ENCODE measurements at places on chromosomes 6 and 20.

DNA sequence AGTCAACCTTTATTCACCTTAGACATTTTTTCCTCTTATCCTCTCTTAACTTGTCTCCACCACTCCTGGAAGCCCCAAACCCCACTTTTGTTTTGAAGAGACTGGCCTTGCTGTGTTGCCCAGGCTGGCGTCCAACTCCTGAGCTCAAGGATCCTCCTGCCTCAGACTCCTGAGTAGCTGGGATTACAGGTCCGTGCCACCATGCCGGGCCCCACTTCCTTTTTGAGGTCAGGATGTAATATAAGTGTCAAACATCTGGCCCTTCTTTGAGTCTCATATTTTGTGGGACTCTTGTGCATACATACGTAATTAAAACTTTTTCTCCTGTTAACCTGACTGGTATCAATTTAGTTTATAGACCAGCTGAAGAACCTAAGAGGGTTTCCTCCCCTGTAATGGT lies 1.4 kb upstream of the CDK19 start:
- DNase-seq = no peak

DNA sequence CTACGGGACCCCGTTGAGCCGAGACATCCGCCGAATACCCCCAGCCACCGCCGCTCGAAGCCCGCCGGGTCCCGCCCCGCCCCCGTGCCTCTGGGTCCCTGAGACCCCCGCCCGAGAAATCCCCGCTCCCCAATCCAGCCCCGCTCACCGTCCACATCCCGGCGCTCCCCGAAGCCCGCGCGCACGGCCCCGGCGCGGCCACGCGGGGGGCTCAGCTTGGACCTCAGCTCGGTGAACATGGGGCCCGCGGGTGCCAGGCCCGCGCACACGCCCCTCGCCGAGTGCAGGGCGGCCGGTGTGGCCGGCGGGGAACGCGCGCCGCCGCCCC lies 249 bp downstream of the SAMD10 start:
- no peak for DNase-seq

DNA sequence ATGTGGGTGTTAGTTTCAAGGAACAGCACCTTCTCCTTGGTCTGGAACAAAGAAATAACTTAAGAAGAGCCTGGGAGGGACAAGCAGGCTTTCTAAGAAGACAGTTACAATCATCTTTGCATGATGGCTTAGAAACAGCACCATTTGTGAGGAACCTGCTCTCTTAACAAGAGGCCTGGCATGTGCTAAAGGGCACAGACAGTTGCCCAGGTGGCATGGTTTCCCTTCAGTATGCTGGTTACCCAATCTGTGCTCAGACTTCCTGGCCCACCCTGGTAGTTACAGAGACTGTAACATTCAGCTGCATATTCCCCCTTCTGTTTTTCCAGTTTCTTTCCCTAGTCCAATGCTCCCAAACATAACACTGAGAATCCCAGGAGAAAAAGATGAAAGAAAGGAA lies 84.0 kb downstream of the CHD6 start:
- DNase-seq = no peak

DNA sequence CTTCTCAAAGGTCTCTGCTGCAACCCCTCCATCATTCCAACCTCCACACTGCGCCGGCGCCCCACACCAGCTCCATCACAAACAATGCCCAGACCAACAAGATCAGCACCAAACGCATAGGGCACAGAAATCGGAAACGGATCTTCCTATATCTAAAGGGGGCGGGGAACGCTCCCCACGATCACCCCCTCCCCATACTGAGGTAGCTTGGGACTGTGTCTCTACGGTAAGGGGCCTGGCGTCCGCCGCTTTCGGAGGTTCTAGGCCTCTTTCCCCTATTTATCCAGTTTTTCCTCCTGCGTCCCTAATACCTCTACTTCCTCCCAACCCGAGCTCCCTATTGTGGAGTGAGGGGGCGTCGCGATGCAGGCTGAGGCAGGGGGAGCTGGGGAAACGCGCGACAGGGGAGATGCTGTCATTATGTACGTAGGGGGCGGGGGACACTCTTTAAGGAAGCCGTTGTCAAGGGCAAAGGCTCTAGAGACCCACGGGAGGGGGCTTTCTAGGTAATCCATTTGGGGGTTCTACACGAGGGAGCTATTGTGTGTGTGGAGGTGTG lies 909 bp downstream of the DNAAF9 start:
- no peak for DNase-seq

- DNase-seq = no peak
Observed at GRCh38 chr20:1353956-1354355, 25.0 kb upstream of the SDCBP2 start.

- DNase-seq = no peak
Observed at GRCh38 chr6:13362412-13362811, 34.1 kb upstream of the TBC1D7 start.

- DNase-seq = no peak
Observed at GRCh38 chr6:50891290-50891689, 72.6 kb downstream of the TFAP2B start.

- DNase-seq = no peak
Observed at GRCh38 chr6:130779658-130780033, 47.6 kb upstream of the SMLR1 start.

- no peak for DNase-seq
Observed at GRCh38 chr6:135627092-135627715, 129.7 kb upstream of the AHI1 start.

- no peak for DNase-seq
Observed at GRCh38 chr6:98657764-98658163, 176.6 kb upstream of the POU3F2 start.

- DNase-seq = no peak
Observed at GRCh38 chr6:75317503-75318206, 33.1 kb upstream of the TMEM30A start.

DNA sequence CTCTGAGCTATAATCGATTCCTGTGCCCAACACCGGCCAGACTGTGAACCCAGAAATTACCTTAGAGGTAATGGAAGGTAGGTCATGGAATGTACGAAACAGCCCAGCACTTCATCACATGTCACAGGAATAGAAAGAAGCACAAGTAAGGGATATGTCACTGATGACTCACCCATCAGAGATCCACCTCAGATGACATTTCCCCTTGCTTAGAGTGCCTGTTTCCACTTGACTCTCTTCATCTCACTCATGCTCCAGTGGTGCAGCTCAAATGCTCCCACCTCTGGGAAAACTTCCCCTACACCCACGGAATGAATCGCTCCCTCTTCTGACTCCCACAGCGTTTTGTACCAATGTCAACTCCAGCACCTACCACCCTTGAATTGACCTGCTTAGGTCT lies 381.6 kb upstream of the CNR1 start:
- DNase-seq = no peak

- no peak for DNase-seq
Observed at GRCh38 chr20:9492067-9492466, 22.3 kb upstream of the LAMP5 start.

DNA sequence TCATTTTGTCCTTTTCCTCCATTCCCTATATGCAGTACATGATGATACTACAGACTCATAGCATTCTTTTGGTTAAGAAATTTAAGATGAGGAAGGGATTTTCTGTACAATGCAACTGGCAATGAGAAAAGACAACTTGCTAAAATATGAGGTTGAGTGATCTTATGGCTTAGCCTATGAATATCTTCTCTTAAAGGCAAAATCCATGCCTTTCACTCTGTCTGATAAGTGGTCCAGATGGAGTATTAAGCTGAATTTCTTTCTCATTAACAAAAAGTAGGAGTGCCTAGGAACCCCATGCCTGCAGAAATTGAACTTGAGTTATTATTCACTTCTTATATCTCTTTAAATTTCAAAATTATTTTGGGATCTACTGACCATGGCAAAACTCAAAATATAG lies 135.3 kb downstream of the GRIK2 start:
- no peak for DNase-seq

Data from stimulated activated CD4-positive, alpha-beta T cell treated with anti-CD3 and anti-CD28 coated beads, Interleukin-12 subunit alpha, Interleukin-12 subunit beta, amount 100 ng/mL, for 48 hours (primary cell).